HS-5 (cell line): ENCODE measurements at places on chromosomes 16 and 17.

- no peak for DNase-seq
Observed at GRCh38 chr16:2480948-2481347, 6.0 kb downstream of the TBC1D24 start.

- DNase-seq, result no peak
Observed at GRCh38 chr16:67451061-67451703, 20.3 kb downstream of the HSD11B2 start.

GRCh38 chr17:49572806-49573420 is 2.8 kb upstream of the NXPH3 start:
- no peak for DNase-seq

DNA sequence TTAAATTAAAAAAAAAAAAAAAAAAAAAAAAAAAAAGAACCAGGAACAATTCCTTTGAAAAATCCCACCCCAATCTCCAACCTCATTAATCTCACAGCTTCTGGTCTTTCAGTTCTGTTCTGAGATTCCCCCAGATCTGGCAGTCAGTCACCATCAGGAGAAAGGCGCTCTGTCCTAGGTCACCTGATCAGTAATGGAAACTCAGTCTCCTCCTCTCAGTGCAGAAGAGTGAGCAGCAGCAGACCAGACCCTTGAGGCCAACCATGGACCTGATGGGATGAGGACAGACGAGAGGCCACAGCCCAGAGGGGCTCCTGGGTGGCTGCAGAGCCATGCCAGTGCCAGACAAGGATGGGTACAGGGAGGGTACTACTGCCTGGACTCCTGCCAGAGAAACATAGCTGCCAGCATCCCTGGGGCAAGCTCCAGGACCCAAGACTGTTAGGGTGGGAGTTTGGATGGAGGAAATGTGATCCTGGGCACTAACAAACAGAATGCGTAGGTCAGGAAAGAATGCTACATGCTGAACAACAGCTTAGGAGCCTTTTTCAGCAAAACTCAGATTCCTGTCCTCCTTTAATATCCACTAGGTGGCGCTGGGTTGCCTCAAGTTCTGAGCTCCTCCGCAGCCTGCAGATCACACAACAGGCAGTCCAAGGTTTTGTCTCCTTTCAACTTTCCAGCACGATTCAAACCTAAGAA is 28.7 kb downstream of the MPG start:
- no peak for DNase-seq

GRCh38 chr17:48603959-48604769 is 622 bp downstream of the HOXB6 start:
- no peak for DNase-seq

GRCh38 chr16:84358601-84359295 is 9.6 kb upstream of the ATP2C2 start:
- DNase-seq, result no peak

GRCh38 chr16:48542020-48542473 is 67.9 kb downstream of the N4BP1 start:
- no peak for DNase-seq

DNA sequence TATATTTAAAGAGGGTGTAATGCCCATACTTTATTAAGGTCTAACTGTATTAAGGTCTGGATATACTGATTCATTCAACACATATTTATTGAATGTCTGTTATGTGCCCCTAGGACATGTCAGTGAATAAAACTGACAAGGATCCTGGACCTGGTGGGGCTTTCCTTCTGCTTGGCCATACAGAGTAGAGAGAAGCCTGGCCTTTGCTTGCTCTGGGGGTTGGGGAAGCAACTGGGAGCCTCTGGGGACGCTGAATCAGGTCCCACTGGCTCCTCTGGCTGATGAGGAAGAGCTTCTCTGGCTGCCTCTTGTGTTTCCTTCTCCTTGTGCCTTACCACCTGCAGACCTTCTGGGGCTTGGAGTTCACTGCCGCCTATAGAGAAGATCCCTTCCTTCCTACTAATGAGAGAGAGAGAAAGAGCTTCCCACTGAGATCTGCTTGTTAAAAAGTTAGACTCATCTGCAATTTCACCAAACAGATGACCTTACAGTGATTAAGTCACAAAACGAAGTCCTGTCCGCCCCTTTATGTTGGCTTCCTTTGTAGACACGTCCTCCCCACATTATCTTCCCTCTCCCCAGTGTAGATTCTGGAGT is 49.7 kb downstream of the MSI2 start:
- DNase-seq, result no peak
